CD4-positive, alpha-beta T cell treated with Interleukin-17A for 4 hours (primary cell): ENCODE measurements at places on chromosomes 13 and 19.
A peak's percentile ranks its signal among the peaks of the same experiment; 100 is the strongest.

GRCh38 chr13:99717959-99718674, 216.8 kb downstream of the TM9SF2 start:
- DNase-seq, result no peak

DNA sequence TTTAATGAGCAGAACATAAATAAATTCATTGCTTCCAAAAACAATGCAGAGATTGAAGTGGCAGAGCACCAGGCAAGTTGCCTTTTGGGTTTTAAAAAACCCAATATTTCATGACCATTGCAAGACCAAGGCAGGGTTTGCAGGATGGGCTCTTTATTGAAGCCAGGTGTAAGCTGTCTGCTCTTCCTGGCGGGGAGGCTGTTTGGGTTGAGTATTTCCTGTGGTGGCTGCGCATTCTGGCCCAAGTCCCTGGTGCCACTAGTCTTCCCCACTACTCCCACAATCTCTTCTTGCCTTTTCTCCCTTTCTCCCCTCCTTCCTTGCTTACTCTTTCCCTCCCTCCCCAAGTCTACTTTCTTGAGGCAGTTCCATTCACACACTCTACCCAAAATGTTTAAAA, 116.4 kb downstream of the AKAP11 start:
- DNase-seq, result peak; percentile 38

DNA sequence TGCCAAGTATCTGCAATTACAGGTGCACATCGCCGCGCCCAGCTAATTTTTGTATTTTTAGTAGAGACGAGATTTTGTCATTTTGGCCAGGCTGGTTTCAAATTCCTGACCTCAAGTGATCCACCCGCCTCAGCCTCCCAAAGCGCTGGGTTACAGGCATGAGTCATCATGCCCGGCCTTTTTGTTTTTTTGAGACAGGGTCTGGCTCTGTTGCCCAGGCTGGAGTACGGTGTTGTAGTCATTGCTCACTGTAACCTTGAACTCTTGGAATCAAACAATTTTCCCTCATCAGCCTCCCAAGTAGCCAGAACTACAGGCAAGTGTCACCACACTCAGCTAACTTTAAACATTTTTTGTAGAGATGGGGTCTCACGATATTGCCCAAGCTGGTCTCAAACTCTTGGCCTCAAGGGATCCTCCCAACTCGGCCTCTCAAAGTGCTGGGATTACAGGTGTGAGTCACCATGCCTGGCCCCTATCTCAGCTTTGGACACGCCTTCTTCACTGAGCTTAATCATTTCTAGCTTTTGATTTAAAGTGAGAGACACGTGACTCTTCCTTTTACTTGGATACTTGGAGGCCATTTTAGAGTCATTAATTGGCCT, 4.0 kb upstream of the IRGC start:
- DNase-seq, result no peak

GRCh38 chr13:33518452-33518851, 232.9 kb upstream of the STARD13 start:
- DNase-seq, result no peak

GRCh38 chr13:97912139-97912535, 41.3 kb upstream of the IPO5 start:
- DNase-seq, result no peak

GRCh38 chr19:13029893-13030292, 34.6 kb downstream of the NFIX start:
- DNase-seq, result peak; percentile 31
